Head of caudate nucleus (tissue), 42 donors: ENCODE measurements at places on chromosomes 13 and 19.

DNA sequence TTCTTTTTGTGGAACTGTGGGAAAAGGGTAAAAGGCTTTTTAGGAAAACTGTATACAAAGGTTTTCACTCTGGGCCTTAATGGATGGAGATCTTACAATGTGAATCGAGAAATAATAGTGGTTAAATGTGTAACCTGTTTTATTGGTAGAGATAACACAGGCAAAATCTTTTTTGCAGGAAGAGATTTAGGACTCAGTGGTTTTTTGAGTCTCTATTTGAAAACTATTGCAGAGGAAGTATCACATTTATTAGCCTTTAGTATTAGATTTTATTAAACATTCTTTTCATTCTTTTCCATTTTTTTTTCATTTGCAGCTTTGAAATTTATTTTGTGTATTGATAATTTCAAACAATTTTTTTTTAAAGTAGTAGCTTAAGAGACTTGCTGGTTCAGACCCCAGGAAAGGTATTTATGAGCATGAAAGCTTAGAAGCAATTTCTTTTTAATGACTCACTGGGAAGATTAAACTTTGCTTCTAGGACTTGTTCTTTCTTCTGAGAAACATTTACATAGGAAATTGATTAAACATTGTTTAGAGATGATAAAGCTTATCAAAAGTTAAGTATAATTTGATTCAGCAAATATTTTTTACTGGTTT is 10.5 kb downstream of the KLF5 start:
- DNase-seq = no peak

GRCh38 chr19:16376649-16377048 is 52.0 kb downstream of the KLF2 start:
- DNase-seq = no peak

DNA sequence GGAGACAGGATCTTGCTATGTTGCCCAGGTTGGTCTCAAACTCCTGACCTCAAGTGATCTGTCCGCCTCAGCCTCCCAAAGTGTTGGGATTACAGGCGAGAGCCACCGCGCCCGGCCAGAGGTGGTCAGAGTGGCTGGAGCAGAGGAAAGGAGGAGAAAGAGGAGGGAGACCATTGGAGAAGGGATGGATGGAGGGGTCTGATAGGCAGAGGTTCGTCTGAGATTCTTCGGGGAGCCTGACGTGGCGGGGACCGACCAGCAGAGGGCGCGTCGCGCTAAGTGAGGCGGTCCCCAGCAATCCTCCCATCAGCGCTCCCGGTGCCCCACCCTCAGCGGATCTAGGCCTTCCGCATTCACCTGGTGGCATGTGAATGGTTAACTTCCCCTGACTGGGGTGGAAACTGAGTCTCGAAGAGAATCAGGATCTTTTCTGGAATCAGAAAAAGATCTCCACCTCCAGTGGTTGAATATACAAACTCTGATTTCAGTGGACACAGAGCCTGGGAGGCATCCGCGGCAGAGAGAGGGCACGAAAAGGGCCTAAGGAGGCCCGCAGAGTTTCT is 8.8 kb downstream of the GTPBP3 start:
- peak; percentile 53 for DNase-seq

DNA sequence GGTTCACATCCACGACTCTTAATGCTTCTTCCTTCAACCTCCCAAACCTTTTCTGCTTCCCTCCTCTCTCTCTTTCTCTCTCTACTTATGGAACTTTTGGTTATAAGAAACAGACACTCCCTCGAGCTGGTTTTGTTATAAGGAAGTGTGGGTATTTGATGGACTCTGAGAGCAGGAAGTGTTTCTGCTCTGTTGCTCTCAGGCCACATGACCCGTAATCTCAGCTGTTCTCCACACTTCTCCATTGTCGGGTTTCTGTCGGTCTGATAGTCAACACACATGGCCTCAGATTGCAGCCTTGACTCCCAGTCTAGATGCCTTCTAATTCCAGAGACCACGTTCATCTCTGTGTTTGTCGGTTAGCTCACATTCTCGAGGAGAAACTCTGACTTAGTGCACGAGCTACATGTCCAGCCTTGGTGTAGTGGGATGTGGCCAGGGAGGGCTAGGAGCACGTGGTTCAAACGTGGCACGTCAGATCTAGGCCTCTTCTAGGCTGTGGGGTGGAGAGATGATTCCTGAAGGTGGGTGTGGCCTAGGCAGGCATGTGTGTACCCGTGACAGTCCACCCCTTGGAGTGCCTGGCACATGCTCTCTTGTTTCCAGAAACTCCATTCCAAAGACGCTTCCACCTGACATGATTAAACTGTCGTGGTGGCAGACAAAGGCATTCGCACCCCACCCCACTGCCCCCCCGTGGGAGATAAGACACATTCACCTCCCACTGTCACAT is 26.3 kb downstream of the CNFN start:
- DNase-seq = no peak

- DNase-seq = peak; percentile 94
Measured at GRCh38 chr19:1453525-1454364, 3.8 kb downstream of the APC2 start.

DNA sequence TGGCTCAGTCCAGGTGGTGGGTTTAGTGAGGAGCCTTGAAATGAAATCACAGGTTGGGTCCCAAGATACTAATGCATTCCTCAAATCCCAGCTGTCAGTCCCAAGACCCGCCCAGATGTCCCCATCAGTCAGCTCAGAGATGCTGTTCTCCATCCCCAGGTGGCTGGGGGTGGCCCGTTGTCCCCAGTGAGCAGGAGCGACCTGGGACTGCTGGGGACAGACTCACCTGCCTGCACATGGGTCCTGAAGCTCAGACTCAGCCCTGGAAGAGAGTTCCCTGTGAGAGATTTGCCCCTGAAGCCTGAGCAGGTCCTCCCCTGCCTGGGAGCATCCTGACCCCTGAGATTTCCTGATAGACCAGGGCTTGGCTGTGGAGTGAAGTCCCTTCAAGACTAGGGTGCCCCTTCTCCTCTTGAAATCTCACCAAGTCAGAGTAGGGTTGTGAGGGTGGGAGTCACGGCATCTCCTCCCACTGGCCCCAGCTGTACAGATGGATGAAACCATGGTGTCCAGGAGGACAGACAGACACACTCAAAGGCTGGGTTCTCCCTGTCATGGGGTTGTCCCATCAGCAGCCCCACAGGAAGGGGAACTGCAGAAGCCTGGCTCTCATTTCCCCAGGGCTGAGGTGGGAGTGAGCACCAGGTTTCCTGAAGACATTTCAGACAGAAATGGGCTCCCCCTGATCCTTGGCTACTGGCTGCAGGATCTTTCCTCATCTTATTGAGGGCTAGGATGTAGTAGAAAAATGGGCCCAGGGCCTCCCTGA is 14.4 kb downstream of the LILRA5 start:
- DNase-seq = no peak
